ENCODE measurements at places on chromosomes 3 and 15.
A peak's percentile ranks its signal among the peaks of the same experiment; 100 is the strongest.

DNA sequence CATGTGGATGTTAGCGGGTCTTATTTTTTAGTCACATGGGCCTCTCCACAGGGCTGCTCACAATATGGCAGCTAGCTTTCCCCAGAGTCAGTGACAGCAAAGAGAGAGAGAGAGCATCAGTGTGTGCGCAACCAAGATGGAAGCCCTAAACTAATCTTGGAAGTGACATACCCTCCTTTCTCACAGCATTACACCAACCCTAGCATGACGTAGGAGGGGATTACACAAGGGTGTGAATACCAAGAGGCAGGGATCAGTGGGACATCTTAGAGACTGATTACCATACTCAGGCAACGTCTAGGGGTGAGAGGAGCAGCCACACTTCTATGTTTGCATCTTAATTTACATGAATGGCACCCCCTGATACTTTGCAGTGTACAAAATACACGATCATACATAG lies 3.5 kb upstream of the UBE2E2 start:
- DNase-seq: no peak

DNA sequence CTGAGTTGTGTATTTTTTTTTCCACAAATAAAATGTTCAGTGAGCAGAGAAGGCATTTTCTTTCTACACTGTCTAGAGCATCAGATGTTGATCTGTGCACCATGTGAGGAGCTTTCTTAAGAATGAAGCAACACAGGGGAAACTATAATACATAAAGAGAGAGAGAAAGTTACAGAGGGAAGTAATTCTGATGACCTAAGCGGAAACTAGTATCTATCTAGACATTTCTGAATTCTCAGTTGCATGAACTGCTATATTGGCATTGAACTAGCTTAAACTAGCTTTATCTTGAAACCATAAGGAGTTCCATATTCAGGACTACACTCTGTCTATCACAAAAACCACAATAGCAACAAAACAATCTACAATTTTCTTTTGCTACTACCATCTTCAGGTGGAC lies 822.4 kb downstream of the VGLL3 start:
- DNase-seq: no peak

DNA sequence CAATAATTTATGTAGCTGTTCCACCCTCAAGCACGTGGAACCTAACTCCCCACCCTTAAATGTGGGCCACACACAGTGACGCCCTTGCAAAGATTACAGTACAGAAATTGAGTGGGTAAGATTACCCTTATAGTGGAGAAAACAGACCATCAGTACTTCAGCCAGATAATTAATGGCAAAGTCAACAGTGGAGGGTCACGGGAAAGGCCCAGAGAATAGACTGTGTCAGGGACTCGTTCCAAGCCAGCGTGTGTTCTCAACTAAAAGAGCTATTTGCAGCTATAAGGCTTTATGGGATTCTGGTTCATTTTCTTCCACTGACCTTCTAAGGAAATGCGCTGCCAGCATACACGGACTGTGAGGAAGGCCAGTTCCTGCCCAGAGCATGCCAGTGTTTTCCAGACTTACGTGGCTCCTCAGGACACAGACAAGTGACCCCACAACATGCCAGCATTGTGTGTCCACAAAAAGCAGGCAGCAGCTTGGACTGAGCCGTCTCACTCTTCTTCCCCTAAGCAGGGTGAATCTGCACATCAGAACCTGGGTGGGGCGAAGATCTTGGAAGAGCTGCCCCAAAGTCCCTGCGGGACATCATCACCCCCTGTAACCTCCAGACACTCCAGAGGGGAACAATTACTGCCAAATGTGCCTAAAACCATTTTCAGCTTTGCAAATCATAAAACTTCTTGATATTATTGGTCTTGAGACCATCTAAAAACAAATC lies 428.5 kb downstream of the OCA2 start:
- DNase-seq: no peak

DNA sequence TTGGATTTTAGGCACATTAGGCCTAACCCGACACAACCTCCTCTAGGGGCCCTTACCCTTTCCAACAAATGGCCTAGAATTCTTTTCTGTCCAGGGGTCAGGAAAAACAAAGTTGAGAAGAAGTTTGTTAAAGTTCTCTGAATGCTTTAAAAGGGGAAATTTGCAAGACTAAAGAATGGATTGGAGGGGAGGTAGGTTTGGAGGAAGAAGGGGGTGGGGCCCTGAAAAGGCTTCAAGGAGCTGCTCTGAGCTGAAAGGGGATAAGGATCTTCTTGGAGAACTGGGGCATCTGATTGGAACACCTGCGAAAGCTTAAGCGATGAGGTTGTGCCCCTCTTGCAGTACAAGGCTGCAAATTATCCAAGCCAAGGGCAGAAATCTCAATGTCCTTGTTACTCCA lies 3.9 kb upstream of the SENP2 start:
- no peak for DNase-seq

- no peak for DNase-seq
Observed at GRCh38 chr3:7393944-7394605, 533.2 kb downstream of the GRM7 start.

DNA sequence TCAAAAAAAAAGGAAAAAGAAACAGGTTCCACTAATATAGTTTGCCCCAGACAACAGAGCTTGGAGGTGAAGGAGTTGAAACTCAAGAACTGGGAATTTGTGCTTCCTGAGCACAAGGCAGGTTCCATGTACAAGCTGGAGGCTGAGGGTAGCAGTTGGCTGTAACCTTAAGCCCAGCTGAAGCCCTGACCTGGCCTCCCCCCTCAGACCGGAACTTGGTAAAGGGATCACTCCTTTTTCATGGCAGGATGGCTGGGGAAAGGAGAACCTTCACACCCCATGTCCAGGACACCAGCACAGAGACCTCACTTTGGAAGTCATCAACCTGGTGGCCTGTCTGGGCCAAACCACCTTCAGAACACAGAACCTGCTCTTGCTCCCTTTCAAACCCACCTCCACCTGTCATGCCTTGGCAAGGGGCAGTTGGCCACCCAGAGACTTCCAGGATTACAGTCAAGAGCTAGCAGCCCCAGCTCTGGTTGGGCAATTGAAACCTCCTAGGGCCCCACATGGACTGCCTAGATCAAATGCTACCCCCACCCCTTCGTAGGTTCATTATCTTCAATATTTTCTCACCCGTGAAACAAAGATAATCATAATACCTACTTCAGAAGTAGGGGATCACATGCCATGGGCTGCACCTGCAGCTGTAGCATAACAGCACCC lies 3.5 kb downstream of the RPL29 start:
- DNase-seq: no peak

DNA sequence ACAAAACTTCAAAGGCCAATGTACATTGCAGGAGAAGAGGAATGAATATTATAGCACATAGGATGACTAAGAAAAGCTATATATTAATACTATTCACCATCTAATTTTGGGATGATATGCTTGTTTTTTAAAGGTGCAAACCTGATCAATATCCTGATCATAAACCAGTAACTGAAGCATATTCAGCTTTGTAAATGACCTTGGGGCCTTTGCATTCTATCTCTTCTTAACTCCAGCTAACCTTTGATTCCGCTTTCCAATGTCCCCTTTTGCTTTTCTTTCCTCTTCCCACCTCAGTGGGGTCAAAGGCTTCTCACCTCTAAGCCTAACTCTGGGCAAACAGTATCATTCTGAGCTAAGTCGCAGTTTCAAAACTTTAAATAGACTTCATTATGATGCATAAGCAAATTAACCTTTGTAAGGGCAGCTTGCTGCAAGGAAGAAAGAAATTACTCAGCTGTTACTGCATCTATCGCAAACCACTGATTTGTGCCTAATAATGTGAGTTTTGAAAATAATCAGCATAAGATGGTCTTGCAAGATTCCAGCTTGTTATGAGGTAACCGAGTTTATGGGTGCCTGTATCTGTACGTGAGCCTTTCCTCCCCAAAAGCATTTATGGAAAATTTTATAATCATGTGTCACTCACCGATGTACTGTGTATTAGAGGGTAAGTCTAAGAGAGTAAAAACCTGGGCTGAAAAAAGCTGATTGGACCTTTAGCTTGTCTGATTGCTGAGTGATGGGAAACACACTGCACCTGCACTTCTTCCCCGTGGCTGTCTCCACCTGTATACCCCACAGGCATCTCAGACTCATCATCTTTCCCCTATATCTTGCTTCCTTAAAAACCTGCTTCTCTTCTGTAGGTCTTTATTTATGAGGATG lies 116.8 kb downstream of the TPRG1 start:
- no peak for DNase-seq

DNA sequence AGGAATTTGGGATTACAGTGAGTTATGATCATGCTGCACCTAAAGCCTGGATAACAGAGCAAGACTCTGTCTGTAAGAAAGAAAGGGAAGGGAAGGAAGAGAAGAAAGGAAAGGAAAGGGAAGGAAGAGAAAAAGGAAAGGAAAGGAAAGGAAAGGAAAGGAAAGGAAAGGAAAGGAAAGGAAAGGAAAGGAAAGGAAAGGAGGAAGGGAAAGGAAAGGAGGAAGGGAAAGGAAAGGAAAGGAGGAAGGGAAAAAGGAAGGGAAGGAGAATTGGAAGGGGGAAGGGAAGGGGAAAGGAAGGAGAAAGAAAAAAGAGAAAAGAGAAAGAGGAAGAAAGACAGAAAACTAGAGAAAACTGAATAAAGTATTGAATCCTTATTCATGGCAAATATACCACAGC lies 359.8 kb downstream of the ULK4 start:
- DNase-seq: no peak

GRCh38 chr3:49428752-49429080 lies 408 bp downstream of the NICN1 start:
- DNase-seq: peak; percentile 24

GRCh38 chr3:177333533-177334520 lies 136.5 kb upstream of the TBL1XR1 start:
- no peak for DNase-seq

GRCh38 chr3:58657571-58658141 lies 8.9 kb downstream of the FAM3D start:
- no peak for DNase-seq
